ENCODE measurements at places on chromosomes 13 and 19. TPM values are rescaled to one million over a fixed set of nuclear protein-coding genes. Genes with fewer than 3 reads are reported as not detected.

The DUS3L gene
- total RNA-seq: 59.6 TPM

The CCDC194 gene
- total RNA-seq: 8.5 TPM

The LILRA5 gene
- total RNA-seq: not detected

DNA sequence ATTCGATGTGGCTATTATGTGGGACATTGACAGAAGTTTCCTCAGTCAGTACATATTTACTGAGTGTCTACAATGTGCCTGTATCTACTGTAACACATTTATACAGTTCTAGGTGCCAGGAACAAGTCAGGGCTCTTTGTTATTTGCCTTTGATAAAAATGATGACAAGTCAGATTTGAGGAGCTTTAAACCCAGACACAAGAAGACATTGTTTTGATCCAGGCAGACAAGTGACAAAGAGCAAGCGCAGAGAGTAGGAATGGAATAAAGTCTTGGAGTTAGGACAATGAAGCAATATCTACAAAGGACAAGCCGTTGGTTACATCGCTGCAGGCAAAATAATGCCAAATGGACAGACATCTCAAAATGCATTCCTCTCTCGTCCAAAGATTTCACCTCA, 70.1 kb downstream of the ITGBL1 start:
- no peak for DNase-seq

- DNase-seq: no peak
Measured at GRCh38 chr13:96993634-96994016, 651 bp downstream of the OXGR1 start.

DNA sequence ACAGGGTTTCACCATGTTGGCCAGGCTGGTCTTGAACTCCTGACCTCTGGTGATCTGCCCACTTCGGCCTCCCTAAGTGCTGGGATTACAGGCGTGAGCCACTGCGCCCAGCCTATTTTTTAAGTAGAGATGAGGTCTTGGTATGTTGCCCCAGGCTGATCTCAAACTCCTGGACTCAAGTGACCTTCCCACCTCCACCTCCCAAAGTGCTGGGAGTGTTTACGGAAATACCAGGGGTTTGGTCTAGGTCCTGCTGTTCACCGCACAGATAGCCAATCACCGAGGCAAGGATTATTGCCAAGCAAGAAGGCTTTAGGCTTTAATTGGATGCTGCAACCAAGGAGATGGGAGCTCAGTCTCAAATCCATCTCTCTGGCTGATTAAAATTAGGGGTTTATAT, 11.6 kb downstream of the CLEC4G start:
- DNase-seq: no peak

DNA sequence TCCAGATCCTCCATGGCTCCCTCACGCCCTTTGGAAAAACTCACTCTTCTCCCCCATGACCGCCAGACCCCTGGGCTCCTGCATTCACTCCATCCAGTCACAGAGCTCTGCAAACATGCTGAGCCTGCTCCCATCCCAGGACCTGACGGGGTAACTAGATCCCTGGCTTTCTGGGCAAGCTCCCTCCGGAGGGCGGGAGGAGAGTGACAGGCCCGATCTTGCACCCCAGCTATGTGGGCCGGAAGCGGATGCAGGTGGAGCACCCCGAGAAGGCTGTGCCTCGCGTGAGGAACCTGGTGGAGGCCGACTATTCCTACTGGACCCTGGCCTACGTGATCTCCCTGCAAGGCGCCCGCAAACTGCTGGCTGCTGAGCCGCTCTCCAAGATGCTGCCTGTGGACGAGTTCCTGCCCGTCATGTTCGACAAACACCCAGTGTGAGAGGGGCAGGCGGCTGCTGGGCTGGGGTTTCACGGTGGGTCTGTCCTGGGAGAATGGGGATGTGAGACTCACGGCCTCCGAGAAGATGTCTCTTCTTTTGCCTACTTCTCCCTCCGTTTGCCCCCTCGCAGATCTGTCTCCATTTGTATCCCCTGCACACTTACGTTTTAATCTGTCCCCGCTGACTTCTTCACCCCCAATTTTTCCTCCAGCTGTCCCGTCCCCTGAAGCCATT, 25.2 kb downstream of the COLGALT1 start:
- no peak for DNase-seq

- DNase-seq: no peak
Measured at GRCh38 chr13:65292488-65292901, 1937.6 kb downstream of the PCDH9 start.

DNA sequence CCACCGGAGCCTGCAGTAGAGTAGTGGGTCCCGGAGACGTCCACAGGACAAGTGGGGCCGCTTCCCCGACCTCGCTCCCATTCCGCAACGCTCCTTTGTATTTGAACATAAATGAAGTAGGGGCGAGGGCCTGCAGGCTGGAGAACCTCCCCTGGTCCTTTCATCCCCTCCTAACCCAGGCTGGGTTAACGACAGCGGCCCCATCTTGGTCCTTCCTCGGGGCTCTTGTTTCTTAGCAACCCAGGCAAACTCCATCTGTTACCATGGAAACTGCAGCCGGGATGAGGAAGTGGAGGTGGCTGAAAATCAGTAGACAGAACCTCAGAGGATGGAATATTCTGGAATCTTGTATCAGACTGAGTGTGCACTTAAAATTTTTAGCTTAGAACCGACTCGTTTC, 132.6 kb upstream of the USP29 start:
- DNase-seq: no peak

DNA sequence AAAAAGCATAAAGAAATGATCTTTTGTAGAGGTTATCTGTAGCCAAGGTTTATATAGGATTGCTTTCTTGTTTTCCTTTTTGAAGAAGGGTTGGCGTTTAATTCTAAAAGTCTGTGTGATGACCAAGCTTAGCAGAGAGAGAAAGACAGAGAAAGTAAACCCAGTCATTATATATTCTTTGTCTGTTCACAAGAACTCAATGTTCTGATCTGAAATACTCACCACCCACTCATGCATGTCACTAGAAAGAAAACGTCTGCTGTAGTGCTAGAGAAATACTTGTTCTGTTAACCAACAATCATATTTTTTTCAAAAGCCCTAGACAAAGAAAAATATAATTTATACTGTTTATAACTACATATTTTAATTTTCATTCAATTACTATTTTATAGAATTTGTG, 173.7 kb upstream of the SLITRK5 start:
- DNase-seq: no peak

DNA sequence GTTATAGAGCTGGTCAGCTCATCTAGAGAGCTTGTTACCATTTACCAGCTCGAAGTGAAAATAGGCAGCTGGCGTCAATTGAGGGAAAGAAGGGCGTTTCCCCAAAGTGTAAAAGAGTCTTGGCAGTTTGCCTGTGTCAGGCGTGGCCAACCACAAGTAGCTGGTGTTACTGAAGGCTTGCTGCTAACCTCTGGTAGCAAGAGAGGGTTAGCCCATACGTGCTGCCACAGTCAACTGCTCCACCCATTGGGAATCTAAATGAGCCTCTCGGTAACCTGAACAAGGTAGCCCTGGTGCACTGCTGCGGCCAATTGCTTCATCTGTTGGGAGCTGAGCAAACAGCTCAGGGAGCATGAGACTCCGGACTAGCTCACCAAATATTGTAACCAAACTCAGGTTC, 314.9 kb upstream of the SLITRK5 start:
- DNase-seq: no peak

- DNase-seq: no peak
Measured at GRCh38 chr13:32905864-32906180, 110.4 kb upstream of the KL start.

All from OCI-LY7 (cell line).